ENCODE measurements at places on chromosomes 7 and 10. TPM values are rescaled to one million over a fixed set of nuclear protein-coding genes. Genes with fewer than 3 reads are reported as not detected.

The NRCAM gene
- 1.1 TPM for total RNA-seq

The SEMA3E gene
- 0.51 TPM for total RNA-seq

The RPP30 gene
- total RNA-seq = 39.9 TPM

The LLCFC1 gene
- total RNA-seq = not detected

The CDH23 gene
- 0.07 TPM for total RNA-seq

The ANXA8L1 gene
- 31.7 TPM for total RNA-seq

The GHITM gene
- total RNA-seq = 389 TPM

The ENKUR gene
- 0.33 TPM for total RNA-seq

The MAP3K8 gene
- total RNA-seq = 1.5 TPM

The CUBN gene
- 1.3 TPM for total RNA-seq

The CCDC146 gene
- 2.7 TPM for total RNA-seq

The CACNB2 gene
- total RNA-seq = 3.3 TPM

The AOAH gene
- total RNA-seq = not detected

The TECTB gene
- not detected for total RNA-seq

The SFRP4 gene
- not detected for total RNA-seq

The PPP1R3C gene
- total RNA-seq = 0.30 TPM

The TUBB8 gene
- total RNA-seq = not detected

The HMX2 gene
- total RNA-seq = not detected

The GLUD1 gene
- total RNA-seq = 275 TPM

The VWC2 gene
- not detected for total RNA-seq

The LRRC4 gene
- total RNA-seq = not detected

The HOGA1 gene
- total RNA-seq = 0.88 TPM

The SEMA3C gene
- total RNA-seq = 91.0 TPM

The TFPI2 gene
- not detected for total RNA-seq

The ATG9B gene
- total RNA-seq = 0.29 TPM

The EPHA1 gene
- total RNA-seq = 1.2 TPM

The ACSM6 gene
- total RNA-seq = not detected

The PAPOLB gene
- not detected for total RNA-seq

The SEC31B gene
- 14.0 TPM for total RNA-seq

The OR2A12 gene
- not detected for total RNA-seq

Data from MCF 10A (cell line).